ENCODE measurements at places on chromosomes 2 and 18.

- no peak for DNase-seq
Measured at GRCh38 chr2:240966906-240967680, 31.3 kb upstream of the SNED1 start.

- DNase-seq: no peak
Measured at GRCh38 chr2:76391678-76392077, 681.0 kb upstream of the GCFC2 start.

- DNase-seq: no peak
Measured at GRCh38 chr18:12307701-12308385, at the start of gene TUBB6. TUBB6 (plus strand) TSS chr18:12308241; CDS start chr18:12308293, 52 bp downstream.

DNA sequence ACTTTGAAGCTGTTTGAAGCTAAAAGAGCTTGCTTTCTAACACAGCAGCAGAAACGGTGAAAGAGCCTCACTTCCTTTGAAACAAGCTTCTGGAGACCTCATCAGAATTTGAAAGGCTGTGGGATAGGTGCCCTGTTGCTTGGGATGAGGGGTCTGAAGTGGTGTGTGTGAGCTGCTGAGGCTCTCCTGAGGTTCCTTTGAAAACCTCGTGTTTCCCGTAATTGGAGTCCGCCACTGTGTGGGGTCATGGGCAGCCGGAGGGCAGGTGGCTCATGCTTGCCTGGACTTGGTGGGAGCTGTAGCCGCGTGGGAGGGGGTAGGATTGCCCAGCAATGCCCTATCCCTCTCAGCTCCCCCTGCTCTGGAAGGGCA lies 34.4 kb downstream of the CABLES1 start:
- DNase-seq: no peak

DNA sequence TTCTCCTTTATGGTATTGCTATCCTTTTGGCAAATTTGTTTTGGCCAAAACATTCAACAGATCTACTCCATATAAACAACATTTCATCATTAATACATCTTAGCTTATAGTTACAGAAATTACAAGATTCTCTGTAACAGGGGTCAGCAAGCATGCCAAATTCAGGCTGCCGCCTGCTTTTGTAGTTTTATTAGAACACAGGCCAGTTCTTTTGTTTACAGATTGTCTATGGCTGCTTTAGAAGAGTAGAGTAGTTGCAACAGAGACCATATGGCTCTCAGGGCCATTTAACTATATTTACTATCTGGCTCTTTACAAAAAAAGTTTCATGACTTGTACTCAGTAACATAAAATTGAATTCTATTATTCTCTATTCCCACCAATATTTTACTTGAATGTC lies 53.9 kb downstream of the LNPK start:
- DNase-seq: no peak

GRCh38 chr2:229265727-229266126 lies 5.4 kb downstream of the PID1 start:
- DNase-seq: no peak

GRCh38 chr18:22267225-22267624 lies 97.8 kb downstream of the GATA6 start:
- no peak for DNase-seq

DNA sequence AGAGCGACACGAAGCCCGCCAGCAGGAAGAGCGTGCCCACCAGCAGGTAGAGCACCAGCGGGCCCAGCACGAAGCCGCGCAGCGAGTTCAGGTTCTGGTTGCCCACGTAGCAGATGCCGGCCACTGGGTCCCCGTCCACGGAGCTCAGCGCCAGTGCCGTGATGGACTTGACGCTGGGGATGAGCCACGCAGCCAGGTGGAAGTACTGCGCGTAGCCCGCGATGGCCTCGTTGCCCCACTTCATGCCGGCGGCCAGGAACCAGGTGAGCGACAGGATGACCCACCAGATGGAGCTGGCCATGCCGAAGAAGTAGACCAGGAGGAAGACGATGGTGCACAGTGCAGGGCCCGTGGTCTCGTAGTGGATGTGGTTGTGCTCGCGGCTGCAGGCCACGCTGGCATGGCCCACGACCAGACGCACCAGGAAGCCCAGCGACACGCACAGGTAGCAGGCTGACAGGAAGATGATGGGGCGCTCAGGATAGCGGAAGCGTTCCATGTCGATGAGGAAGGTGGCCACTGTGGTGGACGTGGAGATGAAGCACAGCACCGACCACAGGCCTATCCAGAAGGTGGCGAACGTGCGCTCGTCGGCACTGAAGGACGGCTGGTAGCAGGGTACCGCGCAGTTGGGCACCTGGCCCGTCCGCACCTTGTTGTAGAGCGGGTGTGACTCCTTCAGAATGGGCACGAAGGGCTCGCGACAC lies 2.1 kb downstream of the FZD5 start:
- DNase-seq: no peak

DNA sequence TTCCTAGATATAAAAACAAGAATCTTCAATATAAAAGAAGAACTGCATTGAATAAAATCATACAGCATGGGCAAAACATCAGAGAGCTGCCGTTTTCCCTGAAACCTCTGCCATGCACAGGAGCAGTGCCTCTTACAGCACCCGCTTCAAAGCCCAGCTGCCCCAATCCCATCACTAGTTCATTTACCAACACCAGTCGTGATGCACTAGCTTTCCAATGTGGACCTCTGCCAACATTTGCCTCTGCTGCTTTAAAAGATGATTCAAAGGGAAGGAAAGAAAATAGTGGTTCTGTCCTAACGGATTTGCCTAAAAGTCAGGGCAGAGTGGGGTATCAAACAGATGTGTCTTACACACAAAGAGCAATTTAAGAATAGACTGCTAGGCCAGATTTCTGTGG lies 43.4 kb upstream of the AP1S3 start:
- DNase-seq: no peak

GRCh38 chr2:240129311-240129710 lies 6.8 kb downstream of the COPS9 start:
- no peak for DNase-seq

GRCh38 chr2:70720124-70720523 lies 47.9 kb downstream of the ADD2 start:
- DNase-seq: no peak
